Endothelial cell of umbilical vein (primary cell): ENCODE measurements at places on chromosomes 4 and X. TPM values are rescaled to one million over a fixed set of nuclear protein-coding genes. Genes with fewer than 3 reads are reported as not detected.
A peak's percentile ranks its signal among the peaks of the same experiment; 100 is the strongest.

Gene SMIM10
- 2.0 and 2.4 TPM in 2 replicates for polyA plus RNA-seq

DNA sequence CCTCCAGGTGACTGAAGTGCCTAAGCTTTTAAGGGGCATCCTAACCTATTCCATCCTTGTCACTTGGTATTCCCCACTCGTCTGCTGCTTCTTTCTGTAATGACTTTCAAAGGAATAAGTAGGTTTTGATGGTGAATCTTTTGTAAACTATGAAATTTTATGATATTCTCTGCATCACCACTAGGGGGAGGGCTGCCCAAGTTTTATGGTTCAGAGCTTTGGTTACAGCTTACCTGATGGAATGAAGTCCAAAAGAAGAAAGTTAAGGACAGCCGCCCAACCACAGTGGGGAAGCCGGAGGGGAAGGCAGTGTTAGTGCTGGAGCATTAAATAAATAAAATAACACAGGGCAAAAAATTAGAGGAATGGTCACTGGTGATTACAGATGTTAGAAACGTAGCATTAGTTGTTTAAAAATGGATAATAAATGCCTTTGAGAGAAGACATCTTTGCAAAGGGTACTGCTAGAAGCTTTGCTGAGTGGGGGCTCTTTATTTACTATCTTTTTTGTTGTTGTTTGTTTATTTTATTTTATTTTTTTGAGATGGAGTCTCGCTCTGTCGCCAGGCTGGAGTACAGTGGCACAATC is 204.9 kb downstream of the GBA3 start:
- peak; percentile 2 for DNase-seq

GRCh38 chr4:160386846-160387245 is 1284.0 kb downstream of the RAPGEF2 start:
- no peak for DNase-seq

DNA sequence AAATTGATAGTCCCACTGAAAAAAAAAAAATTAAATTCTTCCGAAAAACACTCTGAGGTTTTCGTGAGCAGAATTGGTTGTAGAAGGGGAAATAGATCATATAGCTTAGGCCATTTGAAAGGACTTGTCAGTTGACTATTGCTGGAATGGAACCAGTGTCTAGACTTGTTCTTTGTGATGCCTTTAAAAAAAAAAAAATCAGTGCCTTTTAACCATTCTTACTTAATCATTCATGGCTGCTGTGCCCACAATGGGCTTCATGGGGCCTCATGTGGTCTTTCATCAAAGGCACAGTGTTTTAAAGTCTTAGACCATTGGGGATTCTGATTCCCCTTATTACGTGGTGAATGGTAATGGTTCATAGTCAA is 139.3 kb downstream of the AFF1 start:
- DNase-seq: no peak

- peak; percentile 59 for DNase-seq
Measured at GRCh38 chrX:44735498-44735897, 108.3 kb upstream of the DUSP21 start.

- DNase-seq: peak; percentile 52
Measured at GRCh38 chrX:8273451-8273895, 102.4 kb upstream of the VCX2 start.

DNA sequence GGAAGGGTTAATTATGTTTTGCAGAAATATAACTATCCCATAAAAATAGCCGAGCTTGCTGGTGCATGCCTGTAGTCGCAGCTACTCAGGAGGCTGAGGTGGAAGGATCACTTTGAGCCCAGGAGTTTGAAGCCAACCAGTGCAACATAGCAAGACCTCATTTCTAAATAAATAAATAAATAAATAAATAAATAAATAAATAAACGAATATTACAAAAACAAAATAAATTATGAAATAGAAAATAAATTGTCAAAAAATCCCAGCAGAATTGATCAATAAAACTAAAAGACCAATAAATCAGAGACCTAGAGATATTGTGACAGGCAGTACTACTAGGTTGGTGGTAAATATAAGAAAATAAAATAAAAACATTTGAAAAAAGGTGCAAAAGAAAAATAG is 6.7 kb upstream of the ARL13A start:
- DNase-seq: no peak

DNA sequence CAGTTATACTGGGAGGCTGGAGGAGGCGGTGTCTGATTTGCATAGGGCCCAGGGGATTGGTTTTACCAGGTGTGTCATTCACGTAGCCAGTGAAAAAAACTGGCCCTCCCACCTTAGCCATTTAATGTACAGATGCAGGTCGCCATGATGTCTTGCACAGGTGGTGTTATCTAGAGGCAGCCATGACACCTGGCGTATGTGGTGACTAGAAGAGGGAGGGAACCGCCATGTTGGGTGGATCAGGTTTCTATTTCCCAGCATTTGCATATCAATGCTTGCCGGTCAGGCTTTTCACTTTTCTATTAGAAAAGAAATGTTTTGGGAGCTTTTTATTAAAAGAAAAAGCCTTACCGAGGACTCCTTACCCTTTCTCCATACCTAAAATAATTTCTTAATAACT is 523.4 kb downstream of the ADGRL3 start:
- DNase-seq: no peak

Gene HOPX
- polyA plus RNA-seq: 2.3 and 3.8 TPM in 2 replicates

DNA sequence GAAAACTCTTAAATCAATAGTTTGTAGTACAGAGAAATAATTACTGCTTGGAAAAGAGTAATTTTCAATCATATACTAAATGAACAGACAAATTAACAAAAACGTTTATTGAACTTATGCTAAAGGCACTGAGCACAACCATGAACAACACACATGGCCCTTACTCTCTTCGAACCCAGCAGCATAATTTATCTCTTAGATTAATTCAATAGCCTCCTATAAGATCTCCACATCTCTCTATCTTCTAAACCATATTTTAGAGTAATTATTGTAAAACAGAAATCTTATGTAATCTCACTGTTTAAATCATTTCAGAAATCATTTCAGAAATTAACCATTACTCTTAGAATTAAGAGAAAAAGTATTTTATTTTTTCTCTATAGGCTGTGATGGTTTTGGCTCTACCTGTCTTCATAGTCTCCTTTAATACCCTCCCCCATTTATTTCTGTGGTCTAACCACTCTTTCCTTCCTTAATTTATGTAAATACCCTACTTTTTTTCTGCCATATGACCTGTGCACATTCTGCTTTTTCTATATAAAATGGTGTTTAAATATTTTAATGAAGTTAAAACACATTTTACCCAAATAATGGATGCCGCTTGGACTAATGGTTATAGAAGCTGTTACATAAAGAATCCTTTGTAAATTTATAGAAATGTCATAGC is 218.5 kb downstream of the CCSER1 start:
- DNase-seq: no peak

GRCh38 chrX:8743126-8743732 is 11.3 kb upstream of the ANOS1 start:
- peak; percentile 26 for DNase-seq

DNA sequence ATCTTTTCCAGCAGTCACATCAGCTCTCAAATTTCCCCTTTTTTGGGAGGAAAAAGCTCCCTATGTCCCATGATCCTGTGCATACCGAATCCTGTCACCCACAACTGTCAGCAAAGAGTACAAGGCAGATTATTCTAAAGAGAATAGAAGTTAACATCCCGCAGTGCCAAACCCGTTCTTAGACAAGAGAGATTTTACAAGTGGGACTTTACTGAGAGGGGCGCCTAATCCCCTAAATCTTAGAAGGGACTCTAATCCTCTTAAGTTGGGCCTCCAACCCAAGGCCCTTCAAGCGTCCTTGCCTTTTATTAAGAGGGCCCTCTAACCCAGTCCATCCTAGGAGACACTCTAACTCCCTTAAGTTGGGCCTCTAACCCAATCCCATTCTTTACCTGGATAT is 193.9 kb downstream of the CPXCR1 start:
- DNase-seq: no peak

Gene PAGE5
- not detected in 2 replicates for polyA plus RNA-seq

- no peak for DNase-seq
Measured at GRCh38 chr4:1271686-1272085, 18.0 kb upstream of the MAEA start.

- DNase-seq: peak; percentile 70
Measured at GRCh38 chr4:112145790-112146501, 692 bp downstream of the FAM241A start.

Gene GRPR
- polyA plus RNA-seq: 0.11 and 0.16 TPM in 2 replicates

DNA sequence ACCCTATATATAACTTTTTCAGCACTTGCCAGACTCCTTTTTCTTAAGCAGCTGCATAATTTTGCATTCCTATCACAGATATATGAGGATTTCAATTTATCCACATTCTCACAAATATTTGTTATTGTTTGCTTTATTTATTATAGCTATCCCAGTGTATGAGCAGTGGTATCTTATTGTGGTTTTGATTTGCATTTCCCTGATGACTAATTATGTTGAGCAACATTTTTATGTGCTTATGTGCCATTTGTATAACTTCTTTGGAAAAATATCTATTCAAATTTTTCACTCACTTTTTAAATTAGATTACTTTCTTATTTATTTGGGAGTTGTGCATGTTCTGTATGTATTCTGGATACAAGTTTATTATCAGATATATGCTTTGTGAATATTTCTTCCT is 361.9 kb downstream of the KCTD8 start:
- no peak for DNase-seq

GRCh38 chr4:115433491-115433890 is 320.1 kb upstream of the NDST4 start:
- DNase-seq: no peak

Gene PRPS2
- polyA plus RNA-seq: 15.0 and 15.9 TPM in 2 replicates

Gene LRIT3
- 0.05 and 0.06 TPM in 2 replicates for polyA plus RNA-seq

- DNase-seq: no peak
Measured at GRCh38 chr4:37650481-37650880, 35.7 kb downstream of the RELL1 start.

DNA sequence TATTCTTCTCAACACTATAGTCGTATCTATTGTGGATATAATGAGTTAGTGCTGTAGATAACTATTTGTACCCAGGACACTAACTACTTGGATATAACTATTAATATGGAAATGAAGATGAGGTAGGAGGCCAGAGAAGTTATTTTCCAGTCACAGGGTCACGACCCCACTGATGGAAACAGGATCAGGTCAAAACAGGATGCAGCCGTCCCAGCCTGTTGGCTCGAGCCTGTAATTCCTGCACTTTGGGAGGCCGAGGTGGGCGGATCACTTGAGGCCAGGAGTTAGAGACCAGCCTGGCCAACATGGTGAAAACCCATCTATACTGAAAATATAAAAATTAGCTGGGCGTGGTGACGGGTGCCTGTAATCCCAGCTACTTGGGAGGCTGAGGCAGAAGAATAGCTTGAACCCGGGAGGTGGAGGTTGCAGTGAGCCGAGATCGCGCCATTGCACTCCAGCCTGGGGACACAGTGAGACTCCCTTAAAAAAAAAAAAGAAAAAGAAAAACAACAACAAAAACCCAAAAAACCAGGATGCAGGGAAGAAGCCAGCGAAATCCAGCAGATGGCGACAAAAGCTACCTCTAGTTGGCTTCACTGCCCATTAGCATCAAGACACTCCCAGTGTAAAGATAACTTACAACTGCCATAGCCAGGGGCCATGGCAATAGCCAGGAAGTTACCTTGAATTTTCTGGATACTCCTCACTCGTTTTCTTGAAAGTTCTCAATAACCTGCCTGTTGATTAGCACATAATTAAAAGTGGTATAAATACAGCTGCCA is 37.9 kb upstream of the NKAP start:
- DNase-seq: peak; percentile 7

- DNase-seq: no peak
Measured at GRCh38 chr4:39062094-39062769, at the start of gene KLHL5. Gene KLHL5 (plus strand): TSS chr4:39062232. CDS start chr4:39062653, 421 bp downstream.

DNA sequence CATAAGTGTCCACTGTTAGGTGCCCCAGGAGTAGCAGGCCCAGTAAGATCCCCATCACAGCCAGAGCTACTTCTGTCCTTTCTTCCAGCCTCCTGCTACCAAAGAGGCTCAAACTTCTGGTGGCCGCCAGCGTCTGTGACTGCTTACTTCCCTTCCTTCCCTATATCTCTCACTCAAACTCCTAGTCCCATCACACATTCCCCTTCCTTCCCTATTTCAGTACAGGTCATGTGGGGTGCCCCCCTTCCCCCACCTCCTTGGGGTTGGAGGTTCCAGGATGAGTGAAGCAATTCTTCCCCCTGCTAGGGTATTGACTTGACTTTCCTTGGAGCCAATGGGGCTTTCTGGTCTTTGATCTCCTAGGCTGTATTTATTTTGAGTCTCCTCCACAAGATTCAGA is at the start of gene VSIG4:
Gene VSIG4, minus strand, starts transcription at position 137 of the 400 bp plus-strand sequence. Its CDS starts 82 bp downstream, at position 55.
- DNase-seq: no peak

GRCh38 chr4:163976588-163976987 is 482.1 kb downstream of the TMA16 start:
- no peak for DNase-seq

DNA sequence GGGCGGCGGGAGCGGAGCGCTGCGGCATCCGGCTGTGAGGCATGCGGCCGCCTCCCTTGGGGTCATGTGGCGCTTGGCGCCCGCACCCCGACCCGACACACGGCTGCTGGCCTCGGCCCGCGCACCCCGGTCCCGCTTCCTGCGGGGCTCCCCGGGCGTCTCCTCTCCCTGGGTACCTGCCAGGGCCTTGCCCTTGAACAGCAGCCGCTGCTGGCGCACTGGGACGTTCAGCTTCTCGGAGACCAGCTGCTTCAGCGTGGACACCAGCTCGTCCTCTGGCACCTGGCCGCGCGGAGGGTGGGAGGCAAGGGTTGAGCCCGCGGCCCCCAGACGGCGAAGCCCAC is 391 bp downstream of the UBL4A start:
- peak; percentile 2 for DNase-seq

- peak; percentile 70 for DNase-seq
Measured at GRCh38 chr4:20356565-20356964, 104.9 kb downstream of the SLIT2 start.

Gene MTTP
- polyA plus RNA-seq: not detected in 2 replicates

Gene WDR17
- polyA plus RNA-seq: 0.05 and 0.07 TPM in 2 replicates

- no peak for DNase-seq
Measured at GRCh38 chr4:139686130-139686529, 20.5 kb downstream of the MGST2 start.
